ENCODE measurements at places on chromosomes 2 and 18. TPM values are rescaled to one million over a fixed set of nuclear protein-coding genes. Genes with fewer than 3 reads are reported as not detected.

DNA sequence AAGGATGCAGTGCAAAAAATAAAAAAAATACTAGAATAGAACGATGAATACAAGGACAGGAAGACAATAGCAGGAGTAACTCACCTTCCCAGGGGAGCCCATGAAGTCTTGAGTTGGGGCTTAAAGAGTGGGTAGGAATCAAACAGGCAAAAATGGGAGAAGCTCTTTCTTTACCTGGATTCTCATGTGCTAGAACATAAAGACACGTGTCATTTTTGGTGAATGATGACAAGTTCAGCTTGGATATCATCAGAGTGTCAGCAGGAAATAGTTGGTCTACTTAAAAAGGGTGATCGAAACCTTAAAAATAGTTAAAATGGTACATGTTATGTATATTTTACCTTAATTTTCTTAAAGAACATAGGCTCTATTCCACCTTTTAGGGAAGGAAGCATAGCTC, 5.7 kb downstream of the SGPP2 start:
- H3K4me1 ChIP-seq = no peaks in the 10 kb centered on the region
- H3K36me3 ChIP-seq = no peaks in the 10 kb centered on the region
- H3K4me3 ChIP-seq = no peak overlapping the region
- H3K27ac ChIP-seq = no peak overlapping the region
- H3K27me3 ChIP-seq = no peaks in the 10 kb centered on the region

GRCh38 chr2:142316049-142316448, 185.2 kb upstream of the LRP1B start:
- no peaks in the 10 kb centered on the region for H3K36me3 ChIP-seq
- H3K4me1 ChIP-seq = no peaks in the 10 kb centered on the region
- H3K27ac ChIP-seq = no peak overlapping the region
- no peak overlapping the region for H3K4me3 ChIP-seq
- H3K27me3 ChIP-seq = no peaks in the 10 kb centered on the region

DNA sequence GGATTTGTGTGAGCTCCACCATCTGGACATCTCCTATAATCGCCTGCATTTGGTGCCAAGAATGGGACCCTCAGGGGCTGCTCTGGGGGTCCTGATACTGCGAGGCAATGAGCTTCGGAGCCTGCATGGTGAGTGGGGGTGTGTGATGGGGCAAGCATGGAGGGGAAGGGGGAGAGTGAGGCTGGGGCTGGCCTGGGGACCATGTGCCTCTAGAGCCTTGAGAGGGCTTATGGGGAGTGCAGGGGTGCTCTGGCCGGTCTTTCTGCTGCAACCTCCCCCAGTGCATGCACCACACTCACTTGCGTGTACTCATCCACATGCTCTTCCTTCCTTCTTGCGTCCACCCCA, 7.9 kb downstream of the STK11IP start:
- H3K4me1 ChIP-seq = no peaks in the 10 kb centered on the region
- no peak overlapping the region for H3K4me3 ChIP-seq
- H3K27ac ChIP-seq = no peak overlapping the region
- no peak for DNase-seq

DNA sequence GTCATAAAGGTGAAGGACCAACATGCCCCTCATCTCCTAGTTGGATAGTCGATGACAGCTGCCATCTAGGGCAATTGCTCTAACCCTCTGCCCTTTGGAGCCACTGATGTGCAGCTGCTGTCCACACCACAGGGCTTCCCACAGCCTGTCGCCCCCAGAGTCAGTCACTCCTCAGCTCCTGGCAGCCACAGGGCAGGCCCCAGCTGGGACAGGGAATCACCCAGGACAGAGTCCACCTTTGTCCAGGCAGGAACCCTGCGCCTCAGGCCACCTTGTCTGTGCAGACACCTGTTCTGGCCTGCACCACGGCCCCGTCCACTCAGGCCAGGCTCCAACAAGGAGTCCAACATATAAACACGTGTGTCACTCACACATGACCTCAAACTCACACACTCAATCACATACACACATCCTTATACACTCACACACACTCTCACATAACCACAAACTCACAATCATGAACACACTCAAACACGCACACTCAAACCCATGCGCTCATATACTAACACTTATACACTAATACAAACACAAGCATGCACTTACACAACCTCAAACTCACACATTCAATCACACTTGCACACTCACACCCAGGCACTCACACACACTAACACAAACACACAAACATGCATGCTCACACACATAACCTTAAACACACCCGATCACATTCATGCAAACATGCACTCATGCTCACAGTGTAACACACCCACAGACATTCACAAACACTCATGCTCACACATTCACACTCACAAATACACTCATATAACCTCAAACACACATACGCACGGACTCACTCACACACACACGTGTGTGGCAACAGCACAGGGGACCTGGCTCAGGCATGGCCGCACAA, 29.7 kb downstream of the HDAC4 start:
- peaks cover 2% of the 10 kb centered on the region for H3K36me3 ChIP-seq
- no peaks in the 10 kb centered on the region for H3K4me1 ChIP-seq
- H3K27ac ChIP-seq = no peak overlapping the region
- DNase-seq = no peak
- H3K27me3 ChIP-seq = no peaks in the 10 kb centered on the region
- no peak overlapping the region for H3K4me3 ChIP-seq

DNA sequence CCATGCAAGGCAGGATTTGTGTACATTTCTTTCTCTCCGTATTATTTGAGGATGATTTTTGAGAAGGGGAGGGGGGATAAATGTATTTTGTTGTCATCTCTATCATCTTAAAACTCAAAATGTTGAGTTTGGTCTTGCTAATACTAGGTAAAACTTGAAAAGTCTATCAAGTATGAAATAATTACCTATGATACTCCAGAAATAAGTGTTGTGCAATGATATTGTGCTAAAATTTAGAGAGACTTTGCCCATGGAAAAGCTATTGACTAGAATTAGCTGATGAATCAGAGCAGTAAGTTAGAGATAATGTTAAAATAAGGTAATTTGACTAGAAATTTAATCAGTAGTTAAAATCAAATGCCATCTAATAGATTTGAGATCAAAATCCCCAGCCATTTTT, 323.9 kb downstream of the AGPS start:
- H3K36me3 ChIP-seq = no peaks in the 10 kb centered on the region
- no peaks in the 10 kb centered on the region for H3K4me1 ChIP-seq
- H3K4me3 ChIP-seq = no peak overlapping the region
- DNase-seq = no peak

DNA sequence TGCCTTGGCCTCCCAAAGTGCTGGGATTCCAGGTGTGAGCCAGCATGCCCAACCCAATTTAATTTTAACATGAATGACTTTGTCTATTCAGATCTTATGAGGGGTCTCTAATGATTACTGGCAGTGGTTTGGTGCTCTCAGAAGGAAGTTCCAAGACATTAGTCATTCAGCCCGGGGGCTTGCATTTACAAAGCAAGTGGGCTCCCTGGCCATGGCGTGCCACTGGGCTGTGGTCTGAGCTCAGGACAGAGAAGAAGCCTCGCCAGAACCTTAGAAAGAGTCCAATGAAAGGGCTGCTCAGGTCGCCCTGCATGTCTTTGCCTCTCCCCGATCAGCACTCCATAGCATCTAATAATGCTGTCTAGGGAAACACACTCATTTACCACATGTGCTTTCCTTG, 182.6 kb upstream of the CHAC2 start:
- no peaks in the 10 kb centered on the region for H3K36me3 ChIP-seq
- no peak overlapping the region for H3K27ac ChIP-seq
- no peak for DNase-seq
- no peak overlapping the region for H3K4me3 ChIP-seq
- H3K27me3 ChIP-seq = no peaks in the 10 kb centered on the region

DNA sequence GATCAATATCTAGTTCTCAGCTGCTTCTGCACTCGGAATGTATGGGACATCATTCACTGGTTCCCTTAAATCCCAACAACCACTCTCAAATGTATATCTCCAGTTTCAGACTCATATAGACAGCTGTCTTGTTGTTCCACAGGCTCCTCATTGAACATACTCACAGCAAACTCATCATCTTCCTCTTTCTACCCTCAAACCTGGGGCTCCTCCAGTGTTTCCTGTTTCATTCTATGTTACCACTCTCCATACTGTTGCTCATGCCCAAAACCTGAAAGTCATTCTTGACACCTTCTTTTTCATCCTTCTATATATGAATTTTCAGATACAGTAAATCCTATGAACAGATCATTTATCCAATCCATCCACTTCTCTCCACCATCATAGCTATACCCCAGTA, 18.7 kb upstream of the REL start:
- H3K27ac ChIP-seq = no peak overlapping the region
- H3K4me3 ChIP-seq = no peak overlapping the region
- no peaks in the 10 kb centered on the region for H3K27me3 ChIP-seq
- peaks cover 9% of the 10 kb centered on the region for H3K4me1 ChIP-seq

- H3K36me3 ChIP-seq = no peaks in the 10 kb centered on the region
- H3K27me3 ChIP-seq = peaks cover 19% of the 10 kb centered on the region
- H3K4me1 ChIP-seq = no peaks in the 10 kb centered on the region
- H3K4me3 ChIP-seq = no peak overlapping the region
Measured at GRCh38 chr2:128472789-128473174, 154.1 kb upstream of the HS6ST1 start.

- H3K27me3 ChIP-seq = no peaks in the 10 kb centered on the region
- no peak overlapping the region for H3K27ac ChIP-seq
- H3K36me3 ChIP-seq = no peaks in the 10 kb centered on the region
- no peak overlapping the region for H3K4me3 ChIP-seq
Measured at GRCh38 chr2:171173087-171173486, 12.4 kb upstream of the TLK1 start.

Gene CCDC141
- not detected for polyA plus RNA-seq

Gene ATOH8
- not detected for polyA plus RNA-seq

Gene ACADL
- polyA plus RNA-seq = 0.03 TPM

Gene WNT6
- polyA plus RNA-seq = not detected

Gene HOXD10
- not detected for polyA plus RNA-seq

Gene CPLX4
- not detected for polyA plus RNA-seq

Gene MC4R
- 0.03 TPM for polyA plus RNA-seq
